Stimulated activated CD4-positive, alpha-beta T cell treated with anti-CD3 and anti-CD28 coated beads, Interleukin-1b, Interleukin-23, amount 100 ng/mL, for 1 hour (primary cell): ENCODE measurements at places on chromosomes 12 and 14.

DNA sequence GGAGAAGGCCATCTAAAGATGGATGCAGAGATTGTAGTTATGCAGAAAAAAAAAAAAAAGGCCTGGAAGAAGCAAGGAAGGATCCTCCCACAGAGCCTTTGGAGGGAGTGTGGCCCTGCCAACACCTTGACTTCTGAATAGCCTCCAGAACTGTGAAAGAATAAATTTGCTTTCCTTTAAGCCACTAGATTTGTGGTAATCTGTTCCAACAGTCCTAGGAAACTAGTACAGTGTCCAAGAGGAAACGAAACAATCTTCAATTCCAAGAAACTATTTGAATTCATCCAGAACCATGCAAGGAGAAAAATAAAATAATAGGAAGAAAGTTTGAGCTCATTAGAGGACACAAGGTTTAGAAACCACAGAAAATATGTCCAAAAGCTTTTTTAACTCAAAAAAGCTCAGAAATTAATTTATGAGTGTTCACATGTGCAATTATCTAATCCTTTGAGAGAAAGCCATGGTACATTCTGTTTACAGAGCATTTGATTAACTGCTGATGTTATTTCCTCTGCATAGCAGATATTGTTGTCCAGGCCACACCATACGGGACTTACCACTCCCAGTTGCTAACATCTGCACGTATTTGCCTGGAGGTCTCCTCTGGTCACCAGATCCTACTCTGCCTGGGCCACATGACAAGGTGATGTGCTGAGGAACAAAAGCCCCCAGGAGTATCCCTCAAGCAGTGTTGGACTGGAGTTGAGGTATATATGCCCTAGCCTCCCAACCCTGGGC lies 30.0 kb upstream of the STAB2 start:
- DNase-seq, result no peak

GRCh38 chr12:41361738-41362137 lies 173.6 kb downstream of the PDZRN4 start:
- DNase-seq, result no peak

GRCh38 chr12:111150921-111151840 lies 217.7 kb downstream of the PHETA1 start:
- DNase-seq, result no peak

DNA sequence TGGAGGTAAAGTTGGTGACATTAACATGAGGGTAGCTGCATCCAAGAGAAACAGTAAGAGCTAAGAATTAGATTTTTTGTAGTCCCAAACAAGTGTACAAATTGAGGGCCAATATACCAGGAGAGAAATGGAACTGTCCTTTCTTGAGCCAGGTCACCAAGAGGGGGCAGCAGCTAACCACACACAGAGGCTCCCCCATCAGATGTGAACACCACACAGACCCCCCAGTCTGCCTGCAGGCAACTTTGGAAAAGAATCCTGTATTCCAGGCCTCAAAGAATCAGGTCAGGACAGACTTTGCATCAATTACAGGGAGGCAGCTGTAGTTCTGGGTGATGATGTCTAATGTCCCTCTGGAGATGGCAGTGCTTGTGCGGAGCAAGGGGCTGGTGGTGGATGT lies 77.9 kb downstream of the SPTB start:
- no peak for DNase-seq

GRCh38 chr14:24783791-24784190 lies 149.8 kb upstream of the GZMB start:
- no peak for DNase-seq

DNA sequence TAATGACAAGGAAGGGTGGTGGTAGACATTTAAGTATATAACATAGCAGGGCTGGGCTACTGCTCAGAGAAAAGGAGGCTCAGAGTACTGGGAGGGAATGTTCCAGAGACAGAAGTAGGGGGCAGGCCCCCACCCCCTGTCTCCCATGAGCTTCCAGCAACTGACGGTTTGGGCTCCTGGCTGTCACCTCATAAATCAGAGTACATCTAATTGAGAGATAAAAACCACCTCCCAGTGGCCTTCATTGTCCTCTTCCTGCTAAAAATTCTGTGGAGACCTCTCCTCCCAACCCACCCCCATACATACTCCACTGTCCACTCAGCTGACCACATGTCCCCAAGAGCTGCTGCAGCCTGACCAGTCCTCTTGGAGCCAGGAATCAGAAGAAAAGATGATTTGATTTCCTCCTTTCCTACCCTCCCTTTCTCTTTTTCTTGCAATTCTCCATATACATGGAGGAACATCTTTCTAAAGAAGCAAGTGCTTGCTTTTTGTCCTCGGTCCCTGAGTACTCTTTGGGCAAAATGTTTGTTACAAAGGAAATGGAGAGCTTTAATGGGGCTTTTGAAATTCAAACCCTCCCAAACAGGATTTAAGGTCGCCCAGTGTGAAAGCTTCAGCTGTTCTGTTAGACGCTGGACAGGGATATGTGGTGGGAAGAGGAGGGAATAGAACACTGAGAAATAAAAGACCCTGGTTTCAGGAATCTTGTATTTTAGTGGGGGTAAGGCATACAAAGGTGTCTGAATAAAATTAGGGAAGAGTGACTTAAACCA lies 16.4 kb upstream of the KCNA5 start:
- DNase-seq, result no peak
